GM23338 (cell line): ENCODE measurements at places on chromosomes 7 and 10. TPM values are rescaled to one million over a fixed set of nuclear protein-coding genes. Genes with fewer than 3 reads are reported as not detected.

NAT16 gene
- 0.21 TPM in 1 of 2 replicates, not detected in the other for total RNA-seq

CRHR2 gene
- 0.14 and 0.23 TPM in 2 replicates for total RNA-seq

DIP2C gene
- total RNA-seq = 7.5 and 7.7 TPM in 2 replicates

PHYHIPL gene
- 0.24 and 2.1 TPM in 2 replicates for total RNA-seq

H2BK1 gene
- total RNA-seq = not detected in 2 replicates

CNOT4 gene
- total RNA-seq = 18.9 and 21.2 TPM in 2 replicates

- H3K4me3 ChIP-seq = no peak overlapping the region
- no peak for DNase-seq
- H3K36me3 ChIP-seq = peaks cover 22% of the 10 kb centered on the region
- H3K4me1 ChIP-seq = no peaks in the 10 kb centered on the region
- no peaks in the 10 kb centered on the region for H3K27me3 ChIP-seq
These were observed 42.7 kb downstream of the VWDE start for GRCh38 chr7:12360948-12361347.

GRCh38 chr10:16182144-16182543 lies 254.7 kb upstream of the PTER start:
- no peaks in the 10 kb centered on the region for H3K36me3 ChIP-seq
- no peak overlapping the region for H3K27ac ChIP-seq
- no peaks in the 10 kb centered on the region for H3K27me3 ChIP-seq
- DNase-seq = no peak
- H3K4me3 ChIP-seq = no peak overlapping the region
- peaks cover 11% of the 10 kb centered on the region for H3K4me1 ChIP-seq

DNA sequence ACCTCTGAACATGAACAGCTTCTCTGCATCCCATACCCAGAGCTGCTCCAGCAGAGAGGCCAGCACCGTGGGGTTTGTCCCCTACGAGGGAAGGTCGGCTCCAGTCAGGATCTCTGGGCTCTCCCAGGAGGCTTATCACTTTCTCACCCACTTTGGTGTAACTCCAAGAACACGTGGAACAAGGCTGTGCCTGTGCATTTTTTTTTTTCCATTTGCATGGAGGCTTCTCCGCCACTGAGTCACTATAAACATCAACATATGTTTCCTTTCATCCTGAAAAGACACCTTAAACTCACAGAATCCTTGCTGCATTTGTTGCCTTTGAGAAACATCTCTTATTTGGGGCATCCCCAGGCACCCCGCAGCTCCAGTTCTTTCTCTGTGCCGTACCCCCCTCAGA lies 29.4 kb upstream of the ECHDC3 start:
- no peaks in the 10 kb centered on the region for H3K27me3 ChIP-seq
- DNase-seq = no peak
- H3K27ac ChIP-seq = no peak overlapping the region

DNA sequence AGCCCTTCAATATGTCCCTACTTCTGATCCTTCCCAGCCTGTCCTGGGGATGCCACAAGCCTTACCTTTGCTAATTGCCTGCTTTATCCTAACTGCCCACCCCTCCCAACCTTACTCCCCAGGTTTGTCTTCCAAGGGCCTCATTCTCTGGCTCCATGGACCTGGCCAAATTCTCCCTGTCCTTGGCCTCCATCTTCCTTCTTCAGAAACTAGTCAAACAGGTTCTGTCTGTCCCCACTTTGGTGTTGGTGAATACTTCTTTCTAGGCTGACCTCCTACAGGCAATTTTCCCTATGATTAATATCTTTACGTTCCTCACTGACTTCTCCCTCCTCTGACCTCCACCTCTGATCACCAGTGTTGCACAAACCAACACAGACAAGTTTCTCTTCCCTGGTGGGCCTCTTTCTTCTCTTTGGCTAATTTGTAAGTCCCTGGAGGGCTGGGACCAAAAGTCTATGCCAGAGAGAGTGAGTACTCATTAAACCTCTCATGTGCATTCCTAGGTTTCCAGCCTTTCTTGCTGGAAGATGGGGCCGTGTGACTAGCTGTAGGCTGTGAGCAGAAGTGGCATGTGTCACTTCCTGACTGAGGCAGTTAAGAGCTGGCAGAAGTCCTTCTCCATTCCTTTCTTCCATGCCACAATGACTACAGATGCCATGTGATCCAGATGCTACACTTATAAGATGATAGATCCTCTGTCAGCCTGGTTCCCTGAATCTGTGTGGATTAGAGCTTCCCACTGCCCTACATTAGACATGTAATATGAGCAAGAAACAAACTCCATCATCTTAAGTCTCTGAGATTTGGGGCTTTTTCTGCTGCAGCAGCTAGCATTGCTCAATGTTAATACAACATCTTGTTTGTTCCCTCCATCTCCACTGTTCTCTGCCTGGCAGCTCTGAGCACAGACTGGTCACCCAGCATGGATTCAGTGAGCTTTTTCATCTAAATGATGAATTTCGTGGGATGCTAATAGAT lies 382.7 kb downstream of the RPS24 start:
- no peak for DNase-seq
- H3K4me3 ChIP-seq = no peak overlapping the region
- H3K27ac ChIP-seq = no peak overlapping the region
- peaks cover 9% of the 10 kb centered on the region for H3K4me1 ChIP-seq
- no peaks in the 10 kb centered on the region for H3K27me3 ChIP-seq

DNA sequence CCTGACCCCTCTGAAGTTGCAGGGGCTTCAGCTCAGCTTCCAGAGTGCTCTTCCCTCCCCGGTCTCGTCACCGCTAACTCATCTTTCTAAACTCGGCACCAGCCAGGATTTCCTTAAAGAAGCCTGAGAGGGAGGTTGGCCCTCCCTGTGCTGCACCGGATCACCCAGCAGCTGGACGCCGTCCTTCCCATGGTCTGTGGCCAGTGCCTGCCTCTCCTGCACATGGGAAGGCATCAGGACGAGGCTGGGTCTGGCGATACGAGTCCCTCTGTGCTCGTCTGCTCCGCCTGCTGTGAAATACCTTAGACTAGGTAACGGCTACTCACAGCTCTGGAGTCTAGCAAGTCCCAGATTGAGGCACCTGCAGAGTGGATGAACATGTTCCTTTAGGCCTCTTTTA lies 179.1 kb downstream of the ZMYND11 start:
- peak; percentile 10 for DNase-seq
- H3K27ac ChIP-seq = no peak overlapping the region
- no peak overlapping the region for H3K4me3 ChIP-seq
- no peaks in the 10 kb centered on the region for H3K27me3 ChIP-seq
- no peaks in the 10 kb centered on the region for H3K4me1 ChIP-seq
- H3K36me3 ChIP-seq = no peaks in the 10 kb centered on the region

DNA sequence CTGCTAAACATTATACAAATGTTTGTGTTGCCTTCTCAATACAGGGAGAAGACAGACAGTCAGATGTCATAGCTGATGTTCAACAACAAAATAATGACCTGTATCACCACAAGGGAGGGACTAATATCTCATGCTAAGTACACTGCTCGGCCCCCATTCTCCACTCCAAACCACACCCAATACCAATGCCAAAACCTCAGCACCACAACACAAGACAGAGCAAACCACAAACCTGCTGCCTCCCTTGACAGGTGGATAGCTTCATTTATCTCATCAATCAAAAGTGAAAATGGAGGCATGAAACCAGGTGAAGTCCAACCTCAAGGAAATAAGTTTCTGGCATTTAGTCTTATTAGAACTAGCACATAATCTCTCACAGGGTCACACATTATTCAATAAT lies 109.5 kb downstream of the PARD3 start:
- peaks cover 16% of the 10 kb centered on the region; the same call in 1 of the 2 replicates for H3K4me1 ChIP-seq
- H3K36me3 ChIP-seq = no peaks in the 10 kb centered on the region
- no peak overlapping the region for H3K4me3 ChIP-seq
- no peak overlapping the region for H3K27ac ChIP-seq

GRCh38 chr7:101093906-101094305 lies 8.6 kb downstream of the TRIM56 start:
- no peaks in the 10 kb centered on the region for H3K4me1 ChIP-seq
- H3K27ac ChIP-seq = no peak overlapping the region
- no peaks in the 10 kb centered on the region for H3K27me3 ChIP-seq

GRCh38 chr7:100433592-100434296 lies 2.6 kb downstream of the PPP1R35 start:
- no peaks in the 10 kb centered on the region for H3K27me3 ChIP-seq
- peaks cover 29% of the 10 kb centered on the region; the same call in 1 of the 2 replicates for H3K4me1 ChIP-seq
- peak overlapping the region; percentile 83 for H3K27ac ChIP-seq
- H3K4me3 ChIP-seq = no peak overlapping the region
- DNase-seq = no peak

GRCh38 chr10:79446758-79447084 lies 1.3 kb upstream of the ZCCHC24 start:
- peaks cover 23% of the 10 kb centered on the region for H3K4me1 ChIP-seq
- no peak overlapping the region for H3K27ac ChIP-seq
- no peak for DNase-seq

DNA sequence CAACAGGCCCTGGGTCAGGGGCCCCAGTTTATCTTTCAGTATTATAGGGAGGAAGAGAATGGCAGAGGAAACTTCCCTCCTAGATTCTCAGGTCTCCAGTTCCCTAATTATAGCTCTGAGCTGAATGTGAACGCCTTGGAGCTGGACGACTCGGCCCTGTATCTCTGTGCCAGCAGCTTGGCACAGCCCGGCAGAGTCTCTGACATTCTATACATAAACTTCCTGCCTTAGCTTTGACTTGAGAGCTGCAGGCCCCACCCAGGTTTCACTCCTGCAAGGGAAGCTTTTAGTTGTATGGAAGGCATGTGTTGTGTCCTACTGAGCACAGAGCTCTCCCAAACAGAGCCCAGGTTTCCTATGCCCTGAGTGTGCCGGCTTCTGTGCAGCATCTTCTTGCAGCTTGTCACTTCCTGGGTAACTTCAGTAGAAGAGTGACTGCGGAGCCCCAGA lies 205.6 kb upstream of the PRSS58 start:
- no peaks in the 10 kb centered on the region for H3K36me3 ChIP-seq
- no peaks in the 10 kb centered on the region for H3K27me3 ChIP-seq
- no peak overlapping the region for H3K4me3 ChIP-seq
- H3K27ac ChIP-seq = no peak overlapping the region
- no peak for DNase-seq
- H3K4me1 ChIP-seq = no peaks in the 10 kb centered on the region

DNA sequence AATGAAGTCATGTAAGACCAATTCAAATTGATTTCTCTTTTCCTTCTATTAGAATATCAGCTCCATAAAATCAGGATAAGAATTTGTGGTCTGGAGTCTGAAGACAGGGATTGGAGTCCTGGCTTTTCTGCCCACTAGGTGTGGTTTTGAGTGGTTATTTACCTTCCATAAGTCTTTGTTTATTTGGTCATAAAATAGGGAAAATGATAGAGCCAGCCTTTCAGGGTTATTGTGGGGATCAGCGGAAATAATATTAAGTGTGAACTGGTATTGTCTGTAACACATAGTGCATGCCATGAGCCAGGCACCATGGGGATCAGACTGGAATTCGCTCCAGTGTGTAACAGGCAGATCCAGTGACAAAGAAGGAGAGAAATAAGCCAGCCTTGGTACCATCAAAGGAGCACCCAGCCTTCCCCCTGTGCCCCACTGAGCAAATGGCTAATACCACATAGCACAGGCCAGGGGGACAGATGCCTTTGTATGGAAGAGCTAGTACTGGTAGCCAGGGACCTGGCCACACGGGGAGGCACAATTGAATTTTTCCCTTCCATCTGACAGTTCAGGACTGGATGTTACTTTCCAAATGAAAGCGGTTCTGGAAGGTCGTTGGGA lies 509.7 kb upstream of the PODXL start:
- no peaks in the 10 kb centered on the region for H3K27me3 ChIP-seq
- H3K36me3 ChIP-seq = no peaks in the 10 kb centered on the region
- no peak overlapping the region for H3K4me3 ChIP-seq
- DNase-seq = no peak
- no peaks in the 10 kb centered on the region for H3K4me1 ChIP-seq

DNA sequence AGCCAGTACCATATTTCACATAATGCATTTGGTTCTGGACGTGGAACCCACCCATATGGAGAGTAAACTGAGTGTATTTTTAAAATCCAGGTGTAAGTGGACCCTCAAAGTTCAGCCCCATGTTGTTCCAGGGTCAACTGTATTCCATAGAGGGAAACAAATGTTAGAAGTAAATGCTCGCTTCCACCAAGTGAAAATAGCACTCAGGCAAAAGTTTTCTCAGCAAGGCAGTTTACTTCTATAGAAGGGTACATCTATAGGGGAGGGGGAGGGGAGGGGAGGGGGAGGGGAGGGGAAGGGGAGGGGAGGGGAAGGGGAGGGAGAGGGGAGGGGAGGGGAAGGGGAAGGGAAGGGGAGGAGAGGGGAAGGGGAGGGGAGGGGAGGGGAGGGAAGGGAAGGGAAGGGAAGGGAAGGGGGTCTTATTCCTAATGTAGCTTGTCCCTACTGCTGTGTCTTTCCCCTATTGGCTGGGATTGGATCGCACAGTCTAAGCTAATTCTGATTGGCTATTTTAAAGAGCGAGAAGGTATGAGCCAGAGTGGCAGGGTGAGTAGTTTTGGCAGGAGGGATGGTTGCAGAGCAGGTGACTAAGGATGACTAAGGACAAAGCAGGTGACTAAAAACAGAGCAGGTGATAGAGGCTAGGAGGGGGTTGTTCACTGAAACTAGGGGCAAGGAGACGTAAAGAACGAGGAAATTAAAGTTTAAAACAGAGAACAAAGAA lies 29.1 kb downstream of the GARIN1A start:
- H3K27ac ChIP-seq = no peak overlapping the region
- H3K27me3 ChIP-seq = peaks cover 16% of the 10 kb centered on the region
- H3K4me1 ChIP-seq = peaks cover 28% of the 10 kb centered on the region; the same call in 1 of the 2 replicates
- no peak overlapping the region for H3K4me3 ChIP-seq
- peak; percentile 22 for DNase-seq

DNA sequence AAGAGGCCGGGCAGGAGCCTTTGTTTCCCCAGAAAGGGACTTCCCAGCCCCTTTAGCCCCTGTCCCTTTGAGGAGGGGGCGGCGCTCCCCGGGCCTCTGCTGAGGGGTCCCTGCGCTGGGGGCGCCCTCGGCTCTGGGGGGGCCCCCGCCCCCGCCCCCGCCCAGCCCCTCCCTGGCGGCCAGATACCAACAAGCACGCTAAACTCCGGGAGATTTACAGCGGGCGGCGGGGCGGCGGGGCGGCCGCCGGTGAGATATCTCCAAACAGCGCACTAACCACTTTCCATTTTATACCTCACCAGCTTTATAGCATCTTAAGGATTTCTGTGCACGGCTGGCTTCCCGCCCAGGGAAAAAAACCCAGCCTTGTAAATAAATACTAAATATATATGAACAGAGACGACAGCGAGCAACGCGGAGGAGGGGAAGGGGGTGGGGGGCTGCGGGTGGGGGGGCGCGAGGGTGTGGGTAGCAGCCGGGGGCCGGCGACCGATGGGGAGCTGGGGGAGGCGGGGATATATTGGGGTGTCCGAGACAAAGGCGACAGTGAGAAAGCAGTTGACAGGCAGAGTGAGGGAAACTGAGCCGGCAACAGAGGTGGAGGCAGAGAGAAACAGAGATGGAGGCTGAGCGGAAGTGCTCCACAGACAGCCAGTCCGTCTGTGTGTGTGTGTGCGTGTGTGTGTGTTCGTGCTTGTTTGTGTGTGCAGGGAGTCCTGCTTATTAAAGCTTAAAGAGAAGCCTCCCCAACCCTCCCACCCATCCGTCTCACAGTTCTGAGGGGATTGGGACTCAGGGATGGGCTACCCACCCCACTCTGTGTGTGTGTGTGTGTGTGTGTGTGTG lies 85.8 kb downstream of the HIF1AN start:
- H3K27ac ChIP-seq = no peak overlapping the region
- peaks cover 21% of the 10 kb centered on the region for H3K27me3 ChIP-seq
- peaks cover 15% of the 10 kb centered on the region for H3K4me1 ChIP-seq
- DNase-seq = no peak
- peak overlapping the region; percentile 17; the same call in 1 of the 2 replicates for H3K4me3 ChIP-seq
- no peaks in the 10 kb centered on the region for H3K36me3 ChIP-seq

GRCh38 chr7:46764100-46764936 lies 817.6 kb downstream of the TNS3 start:
- H3K4me1 ChIP-seq = no peaks in the 10 kb centered on the region
- no peak overlapping the region for H3K27ac ChIP-seq
- DNase-seq = no peak
- H3K27me3 ChIP-seq = no peaks in the 10 kb centered on the region
- H3K36me3 ChIP-seq = peaks cover 7% of the 10 kb centered on the region; the same call in 1 of the 2 replicates
- H3K4me3 ChIP-seq = no peak overlapping the region
